ENCODE measurements at places on chromosomes 7 and 10. TPM values are rescaled to one million over a fixed set of nuclear protein-coding genes. Genes with fewer than 3 reads are reported as not detected.

Gene FLNC
- 5.3 TPM for total RNA-seq

Gene OGDHL
- 0.29 TPM for total RNA-seq

Gene AHR
- total RNA-seq: 8.7 TPM

Gene TRPV6
- not detected for total RNA-seq

Gene KIAA1217
- 1.5 TPM for total RNA-seq

Gene HHEX
- total RNA-seq: 11.7 TPM

Gene ANKRD1
- 43.9 TPM for total RNA-seq

Gene OR2A5
- not detected for total RNA-seq

Gene TAS2R16
- not detected for total RNA-seq

Gene CRTAC1
- total RNA-seq: 1.4 TPM

Gene MINDY3
- total RNA-seq: 13.7 TPM

Gene AFAP1L2
- total RNA-seq: 23.5 TPM

Gene ARMS2
- total RNA-seq: not detected

Gene TRPV5
- total RNA-seq: not detected

Gene MTERF1
- 11.9 TPM for total RNA-seq

Gene LAMB4
- total RNA-seq: 0.14 TPM

Gene ARMC3
- 0.71 TPM for total RNA-seq

Gene OR9A2
- total RNA-seq: not detected

Gene H2BK1
- not detected for total RNA-seq

Gene PNLIPRP2
- total RNA-seq: not detected

Gene SEMA3D
- total RNA-seq: 0.01 TPM

Gene RBM20
- total RNA-seq: 3.3 TPM

Gene ZNF736
- total RNA-seq: 0.07 TPM

Measured in A549 treated with Hydrocortisone at 1 μM for 4 hours (cell line).